Stimulated activated naive B cell treated with anti-CD40 and anti-IgM and Interleukin-4, amounts not matched to agents 10 μg/mL and 1 μg/mL and 100 μg/mL, for 72 hours (primary cell): ENCODE measurements at places on chromosomes 6 and 20.

GRCh38 chr6:124694139-124694705 is 268.0 kb upstream of the RNF217 start:
- no peaks in the 10 kb centered on the region for H3K36me3 ChIP-seq
- no peaks in the 10 kb centered on the region for H3K27me3 ChIP-seq
- H3K4me1 ChIP-seq: no peaks in the 10 kb centered on the region

DNA sequence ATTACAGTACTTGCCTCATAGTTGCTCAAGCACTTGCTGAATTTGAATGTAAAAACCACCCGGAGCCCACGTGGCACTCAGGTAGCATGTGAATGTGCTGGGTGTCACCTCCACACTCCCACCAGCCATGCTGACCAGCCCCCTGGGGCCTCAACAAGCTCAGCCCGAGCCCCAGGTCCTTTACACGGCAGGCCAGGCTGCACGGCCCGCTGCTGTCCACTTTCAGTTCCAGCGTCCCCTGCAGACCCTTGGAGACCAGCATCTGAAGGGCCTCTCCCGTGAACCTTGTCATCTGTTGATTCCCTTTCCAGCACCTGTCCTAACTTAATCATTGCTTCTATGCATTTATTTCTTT is 33.3 kb upstream of the ZBP1 start:
- no peak overlapping the region for H3K27ac ChIP-seq
- no peak for DNase-seq
- peaks cover 22% of the 10 kb centered on the region for H3K4me1 ChIP-seq
- H3K4me3 ChIP-seq: no peak overlapping the region
- no peaks in the 10 kb centered on the region for H3K27me3 ChIP-seq
- H3K36me3 ChIP-seq: peaks cover 40% of the 10 kb centered on the region

DNA sequence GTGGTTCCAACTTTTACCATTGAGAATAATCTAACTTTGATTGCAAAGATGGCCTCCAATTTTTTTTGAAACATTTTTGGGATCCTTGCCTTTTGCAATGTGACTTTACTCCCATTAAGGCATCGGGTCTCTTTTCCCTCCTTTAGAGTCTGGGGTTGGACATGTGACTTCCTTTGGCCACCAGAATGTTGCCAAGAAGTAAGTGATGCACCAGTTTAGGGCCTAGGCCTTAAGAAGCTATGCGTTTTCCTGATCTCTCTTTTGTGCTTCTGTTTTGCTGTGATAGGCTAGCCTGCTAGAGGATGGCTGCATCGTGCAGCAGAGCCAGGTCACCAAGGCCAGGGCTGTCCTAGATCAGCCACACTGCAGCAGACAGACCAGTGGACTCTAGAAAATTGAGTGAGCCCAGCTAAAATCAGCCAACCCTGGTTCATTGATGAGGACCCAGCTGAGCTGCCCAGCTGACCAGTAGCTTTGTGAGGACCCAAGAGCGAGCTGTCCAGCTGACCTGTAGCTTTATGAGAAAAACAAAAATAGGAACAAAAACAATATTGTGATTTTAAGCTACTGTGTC is 594.0 kb upstream of the JAG1 start:
- H3K36me3 ChIP-seq: no peaks in the 10 kb centered on the region
- DNase-seq: no peak
- no peak overlapping the region for H3K27ac ChIP-seq
- no peaks in the 10 kb centered on the region for H3K4me1 ChIP-seq

DNA sequence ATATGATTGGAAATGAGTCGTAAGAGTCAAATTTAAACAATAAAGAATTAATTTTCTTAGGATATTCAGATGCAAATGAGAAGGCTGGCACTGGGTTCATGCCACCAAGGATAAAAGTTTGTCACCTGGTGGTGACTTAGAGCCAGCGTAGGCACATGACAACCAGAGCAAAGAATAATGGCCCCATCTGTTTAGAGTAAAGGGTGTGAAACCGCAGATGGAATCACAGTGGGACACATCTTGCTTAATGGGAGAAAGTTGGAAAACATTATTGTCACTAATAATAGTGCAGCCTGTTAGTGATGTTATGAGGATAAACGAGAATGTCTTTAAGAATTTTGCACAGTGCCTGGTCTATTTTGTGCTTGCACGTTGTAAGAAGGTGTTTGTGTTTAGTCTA is 727.8 kb downstream of the QKI start:
- no peaks in the 10 kb centered on the region for H3K36me3 ChIP-seq
- no peak overlapping the region for H3K4me3 ChIP-seq
- no peaks in the 10 kb centered on the region for H3K4me1 ChIP-seq
- no peak for DNase-seq
- no peak overlapping the region for H3K27ac ChIP-seq

DNA sequence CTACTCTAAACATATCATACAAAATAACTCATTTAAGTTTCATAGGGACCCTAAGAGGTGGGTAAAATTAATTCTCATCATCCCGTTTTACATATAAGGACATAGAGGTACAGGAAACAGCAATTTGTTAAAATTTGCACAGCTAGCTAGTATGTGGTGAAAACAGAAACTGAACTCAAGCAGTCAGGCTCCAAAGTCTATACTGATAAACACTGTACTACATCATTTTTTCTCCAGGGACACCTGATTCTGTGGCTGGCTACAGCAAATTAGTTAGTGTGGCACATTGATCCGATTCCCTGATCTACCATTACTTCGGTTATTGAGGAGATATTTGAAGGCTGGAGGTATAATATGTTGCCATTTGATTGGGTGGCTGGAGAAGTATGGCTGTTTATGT is 36.2 kb upstream of the E2F3 start:
- peaks cover 8% of the 10 kb centered on the region for H3K27me3 ChIP-seq
- no peaks in the 10 kb centered on the region for H3K36me3 ChIP-seq
- no peak for DNase-seq
- no peak overlapping the region for H3K27ac ChIP-seq
- H3K4me3 ChIP-seq: no peak overlapping the region
- H3K4me1 ChIP-seq: peaks cover 12% of the 10 kb centered on the region

DNA sequence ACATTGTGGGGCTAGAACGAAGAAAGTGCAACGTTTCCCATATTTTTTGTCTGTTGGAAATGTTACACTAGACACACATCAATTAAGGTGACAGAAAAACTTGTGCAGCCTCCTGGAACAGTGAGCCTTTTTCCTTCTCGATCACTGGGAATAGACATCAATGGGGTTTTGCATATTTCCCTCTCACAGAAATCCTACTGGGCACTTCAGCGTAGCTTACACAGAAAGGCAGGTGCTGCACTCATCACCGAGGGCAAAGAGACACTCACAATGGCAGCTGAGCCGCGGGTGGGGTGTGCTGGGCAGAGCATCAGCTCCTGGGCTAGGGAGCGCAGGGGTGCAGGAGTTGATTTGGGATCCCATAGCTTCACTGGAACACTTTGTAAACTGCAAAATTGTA is 64.5 kb downstream of the THBS2 start:
- no peak overlapping the region for H3K27ac ChIP-seq
- DNase-seq: no peak
- H3K27me3 ChIP-seq: no peaks in the 10 kb centered on the region

DNA sequence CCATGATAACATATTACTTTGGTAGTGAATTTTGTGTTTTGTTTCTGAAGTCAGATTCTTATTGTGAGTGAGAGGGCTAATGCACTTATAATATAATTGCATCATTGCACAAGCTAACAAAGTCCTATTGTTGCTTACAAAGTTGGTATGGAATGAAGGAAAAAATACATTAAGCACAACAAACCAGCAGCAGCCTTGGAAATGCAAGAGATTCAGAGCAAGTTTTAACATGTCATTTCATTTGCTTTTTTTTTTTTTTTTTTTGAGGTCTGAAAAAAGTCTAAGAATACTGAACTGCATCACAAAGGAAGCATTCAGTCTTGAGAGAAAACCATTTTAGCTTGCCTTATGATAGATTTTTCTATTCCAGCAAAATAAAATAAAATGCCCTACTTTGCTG is 57.6 kb downstream of the PLCB4 start:
- no peak overlapping the region for H3K27ac ChIP-seq
- DNase-seq: no peak
- no peaks in the 10 kb centered on the region for H3K36me3 ChIP-seq
- no peaks in the 10 kb centered on the region for H3K27me3 ChIP-seq
- H3K4me1 ChIP-seq: no peaks in the 10 kb centered on the region
- no peak overlapping the region for H3K4me3 ChIP-seq

GRCh38 chr20:7085467-7085866 is 318.0 kb downstream of the BMP2 start:
- DNase-seq: no peak
- H3K27me3 ChIP-seq: no peaks in the 10 kb centered on the region
- no peaks in the 10 kb centered on the region for H3K4me1 ChIP-seq
- H3K27ac ChIP-seq: no peak overlapping the region
- no peak overlapping the region for H3K4me3 ChIP-seq

- peaks cover 9% of the 10 kb centered on the region for H3K27me3 ChIP-seq
- no peaks in the 10 kb centered on the region for H3K4me1 ChIP-seq
- no peak for DNase-seq
- H3K36me3 ChIP-seq: no peaks in the 10 kb centered on the region
Measured at GRCh38 chr6:152595499-152595898, 41.7 kb downstream of the SYNE1 start.

GRCh38 chr6:137823826-137824555 is 43.1 kb upstream of the TNFAIP3 start:
- peak; percentile 67 for DNase-seq
- peaks cover 50% of the 10 kb centered on the region for H3K4me1 ChIP-seq
- H3K36me3 ChIP-seq: no peaks in the 10 kb centered on the region
- H3K4me3 ChIP-seq: peak overlapping the region; percentile 13
- no peaks in the 10 kb centered on the region for H3K27me3 ChIP-seq

DNA sequence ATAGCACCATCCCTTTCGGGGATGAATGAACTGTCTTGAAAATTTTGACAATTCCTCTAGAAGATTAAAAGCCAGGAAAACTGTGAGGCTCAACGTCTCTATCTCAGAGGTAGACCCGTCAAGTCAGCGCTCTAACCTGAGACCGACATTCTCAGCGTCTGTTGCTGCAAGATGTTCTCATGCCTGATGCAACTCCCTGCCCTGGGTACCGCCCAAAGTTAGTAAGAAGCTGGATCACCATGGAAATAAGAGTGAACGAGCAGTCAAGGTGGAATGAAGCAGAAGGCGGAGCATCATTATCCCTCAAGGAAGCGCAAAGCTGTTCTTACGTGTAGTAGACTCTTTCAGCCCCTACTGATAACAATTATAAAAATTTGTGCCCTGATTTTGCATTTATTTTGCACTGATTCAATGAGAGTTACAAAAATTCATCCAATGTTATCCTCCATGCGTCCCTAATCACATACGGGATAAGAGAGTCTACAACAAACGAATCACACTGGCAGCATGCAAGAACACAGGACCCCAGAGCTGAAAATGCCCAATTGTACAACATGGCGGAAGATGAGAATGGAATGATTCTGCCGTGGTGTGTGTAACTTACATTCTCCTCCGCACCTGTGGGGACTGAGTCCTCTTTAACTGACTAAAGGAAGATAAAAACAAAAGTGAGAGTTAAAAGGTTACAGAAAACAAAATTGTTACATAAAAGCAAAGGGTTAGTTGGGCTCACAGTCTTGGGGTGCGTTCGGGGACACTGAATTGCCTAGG is 95.4 kb downstream of the BCAS1 start:
- H3K36me3 ChIP-seq: peaks cover 3% of the 10 kb centered on the region
- H3K27ac ChIP-seq: no peak overlapping the region
- no peak overlapping the region for H3K4me3 ChIP-seq
- peaks cover 12% of the 10 kb centered on the region for H3K27me3 ChIP-seq
- no peaks in the 10 kb centered on the region for H3K4me1 ChIP-seq

DNA sequence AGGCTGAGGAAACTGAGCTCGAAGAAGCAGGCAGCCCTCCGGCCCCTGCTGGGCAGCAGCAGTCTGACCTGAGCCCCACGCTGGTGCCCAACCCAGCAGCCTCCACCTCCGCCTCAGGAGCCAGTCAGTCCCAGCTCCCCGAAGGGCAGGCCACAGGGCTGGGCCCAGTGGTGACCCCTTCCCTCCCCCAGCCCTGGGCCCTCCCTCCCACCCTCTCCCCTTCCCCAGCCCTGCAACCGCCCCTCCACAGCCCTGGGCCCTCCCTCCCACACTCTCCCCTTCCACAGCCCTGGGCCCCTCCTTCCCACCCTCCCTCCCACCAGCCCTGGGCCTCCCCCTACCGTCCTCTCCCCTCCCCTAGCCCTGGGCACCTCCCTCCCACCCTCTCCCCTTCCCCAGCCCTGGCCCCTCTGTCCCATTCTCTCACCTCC is 115.0 kb downstream of the TAF4 start:
- H3K4me1 ChIP-seq: no peaks in the 10 kb centered on the region
- H3K27me3 ChIP-seq: peaks cover 34% of the 10 kb centered on the region
- no peak overlapping the region for H3K4me3 ChIP-seq
- no peak overlapping the region for H3K27ac ChIP-seq

- peaks cover under 1% of the 10 kb centered on the region for H3K27me3 ChIP-seq
- no peak overlapping the region for H3K27ac ChIP-seq
- DNase-seq: no peak
- H3K36me3 ChIP-seq: no peaks in the 10 kb centered on the region
- H3K4me1 ChIP-seq: no peaks in the 10 kb centered on the region
Measured at GRCh38 chr6:1247056-1247455, 64.8 kb upstream of the FOXQ1 start.

GRCh38 chr20:10225439-10226060 is 6.9 kb downstream of the SNAP25 start:
- no peaks in the 10 kb centered on the region for H3K4me1 ChIP-seq
- H3K36me3 ChIP-seq: peaks cover 2% of the 10 kb centered on the region
- DNase-seq: no peak
- H3K27me3 ChIP-seq: peaks cover 25% of the 10 kb centered on the region
- no peak overlapping the region for H3K4me3 ChIP-seq

DNA sequence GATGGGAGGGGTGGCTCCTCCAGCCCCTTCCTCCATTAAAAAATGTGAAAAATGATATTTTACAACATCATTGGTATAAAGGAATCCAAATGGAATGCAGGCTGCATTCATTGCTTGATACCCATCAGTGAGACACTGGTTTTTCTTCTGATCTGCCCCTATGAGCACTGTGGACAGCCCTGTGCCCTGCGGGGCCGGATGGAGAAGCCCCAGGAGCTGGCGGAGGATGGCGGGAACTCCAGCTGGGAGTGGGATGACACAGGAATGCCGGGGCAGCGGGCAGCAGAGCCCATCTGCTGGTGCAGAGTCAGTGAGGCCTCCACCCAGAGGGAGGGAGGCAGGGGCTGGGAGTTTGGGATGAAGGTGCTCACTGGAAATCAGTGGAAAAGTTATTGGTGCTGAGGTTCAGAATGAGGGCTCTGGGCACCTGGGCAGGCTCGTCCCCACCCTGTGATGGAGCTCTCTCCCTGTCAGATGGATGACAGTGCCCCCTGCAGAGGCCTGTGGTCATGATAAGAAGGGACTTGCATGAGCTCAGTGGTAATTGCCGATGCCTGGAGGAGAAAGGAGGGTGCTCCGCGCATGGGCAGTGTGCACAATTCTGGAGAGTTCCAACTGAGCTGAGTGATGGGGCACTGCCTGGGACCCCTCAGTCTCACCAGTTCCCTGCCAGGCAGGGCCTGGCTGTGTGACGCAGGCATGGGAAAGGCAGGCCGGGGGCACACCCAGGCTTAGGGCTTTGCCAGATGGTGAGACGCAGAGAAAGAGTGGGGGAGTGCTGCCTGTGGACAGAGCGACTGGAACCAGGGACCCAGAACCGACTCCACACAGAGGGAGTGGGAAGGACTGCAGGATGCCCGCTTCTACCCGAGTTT is 23.2 kb downstream of the CTCFL start:
- H3K36me3 ChIP-seq: no peaks in the 10 kb centered on the region
- H3K4me3 ChIP-seq: no peak overlapping the region
- H3K27me3 ChIP-seq: peaks cover 11% of the 10 kb centered on the region

GRCh38 chr20:6122111-6122872 is 538 bp downstream of the FERMT1 start:
- peak overlapping the region; percentile 34 for H3K4me3 ChIP-seq
- H3K36me3 ChIP-seq: no peaks in the 10 kb centered on the region
- no peak for DNase-seq
- peaks cover 6% of the 10 kb centered on the region for H3K4me1 ChIP-seq
